ENCODE measurements at places on chromosomes 1 and 21.

- DNase-seq: no peak
Measured at GRCh38 chr1:205950280-205950679, 7.0 kb upstream of the SLC26A9 start.

DNA sequence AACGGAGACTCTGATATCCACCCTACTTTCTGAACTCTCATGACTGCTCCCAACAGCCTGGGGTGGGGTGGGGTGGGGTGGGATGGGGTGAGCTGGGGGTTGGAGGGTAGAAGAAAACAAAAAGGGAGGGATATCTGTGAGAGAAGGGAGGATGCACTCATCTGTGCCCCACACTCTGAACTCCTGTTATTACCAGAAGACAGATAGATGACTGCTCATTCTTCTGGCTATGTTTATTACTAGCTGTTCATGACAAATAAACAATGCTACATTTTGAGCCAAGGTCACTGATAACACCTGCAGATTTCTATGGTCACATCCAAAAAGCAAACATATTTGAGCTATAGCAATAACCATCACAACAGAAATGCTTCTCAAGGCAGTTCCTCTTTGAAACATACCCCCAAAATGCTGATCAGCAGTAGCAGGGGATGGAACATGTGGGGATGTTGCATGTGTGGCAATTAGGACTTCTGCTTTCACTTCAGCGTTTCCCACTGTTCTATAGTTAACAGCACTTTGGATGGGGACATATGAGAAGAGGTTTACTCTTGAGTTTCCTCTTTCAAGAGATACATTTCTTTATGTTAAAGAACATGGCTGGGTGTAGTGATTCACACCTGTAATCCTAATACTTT lies 43.3 kb downstream of the GPR3 start:
- peak; percentile 95 for DNase-seq

DNA sequence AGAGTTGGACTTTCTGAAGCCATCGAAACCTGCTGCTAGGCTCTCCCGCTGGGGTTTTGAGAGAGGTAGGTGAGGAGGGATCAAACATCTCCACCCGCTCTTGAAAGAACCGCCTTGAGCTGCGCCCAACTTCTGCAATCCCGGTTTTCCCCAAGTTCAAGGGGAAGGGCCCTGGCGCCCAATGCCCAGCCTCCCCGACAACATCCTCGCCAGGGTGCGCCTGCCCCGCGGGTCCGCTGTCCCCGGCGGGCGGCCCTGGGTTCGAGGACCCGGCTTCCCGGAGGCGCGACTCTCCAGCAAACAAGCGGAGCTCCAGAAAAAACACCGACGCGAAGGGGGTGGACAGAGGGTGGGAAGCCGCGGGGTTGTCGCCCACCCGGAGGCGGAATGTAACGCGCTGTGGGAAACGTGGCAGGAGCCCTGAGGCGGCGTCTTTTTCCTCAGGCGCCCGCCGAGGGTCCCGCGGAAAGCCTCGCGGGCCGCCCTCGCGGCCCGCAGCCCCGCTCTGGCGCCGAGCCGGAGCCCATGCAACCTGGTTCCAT lies 607 bp downstream of the BTG3 start:
- DNase-seq: no peak

GRCh38 chr1:17066361-17067068 lies 12.7 kb upstream of the SDHB start:
- DNase-seq: peak; percentile 75

- DNase-seq: no peak
Measured at GRCh38 chr1:164611754-164612642, 53.0 kb downstream of the PBX1 start.

GRCh38 chr1:34078383-34078782 lies 86.6 kb downstream of the CSMD2 start:
- DNase-seq: no peak

DNA sequence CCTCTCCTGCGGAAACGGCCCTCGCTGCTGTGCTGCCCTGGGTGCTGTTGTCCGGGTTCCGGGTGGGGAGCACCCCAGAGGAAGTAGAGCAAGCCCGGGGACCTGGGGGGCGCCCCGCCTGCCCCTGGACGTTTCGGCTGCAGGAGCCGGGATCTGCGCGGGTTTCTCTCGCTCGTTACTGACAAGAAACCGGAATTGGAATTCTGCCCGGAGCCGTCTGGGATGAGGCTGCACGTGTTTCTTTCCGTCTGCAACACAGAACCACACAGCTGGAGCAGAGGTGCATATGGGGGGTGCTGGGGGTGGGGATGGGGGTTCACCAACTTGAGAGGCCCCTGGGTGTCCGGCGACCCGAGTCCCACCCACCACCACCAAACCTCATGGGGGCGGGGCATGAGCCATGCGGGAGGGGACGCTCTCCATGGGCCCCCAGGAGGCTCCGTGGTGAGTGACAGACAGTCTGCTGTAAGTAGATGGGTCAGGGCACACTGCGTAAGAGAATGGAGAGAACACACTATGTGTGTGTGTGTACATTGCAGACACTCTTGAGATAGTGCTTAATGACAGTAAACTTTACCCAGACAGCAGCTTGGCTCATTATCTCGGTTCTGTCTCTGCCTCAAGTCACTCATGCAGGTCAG lies 261.4 kb upstream of the C1orf174 start:
- DNase-seq: no peak

GRCh38 chr1:21331752-21332478 lies 41.7 kb upstream of the ECE1 start:
- DNase-seq: no peak

- DNase-seq: no peak
Measured at GRCh38 chr21:34974162-34974981, 74.7 kb downstream of the RUNX1 start.

- no peak for DNase-seq
Measured at GRCh38 chr21:38769191-38769780, 36.4 kb upstream of the ETS2 start.

DNA sequence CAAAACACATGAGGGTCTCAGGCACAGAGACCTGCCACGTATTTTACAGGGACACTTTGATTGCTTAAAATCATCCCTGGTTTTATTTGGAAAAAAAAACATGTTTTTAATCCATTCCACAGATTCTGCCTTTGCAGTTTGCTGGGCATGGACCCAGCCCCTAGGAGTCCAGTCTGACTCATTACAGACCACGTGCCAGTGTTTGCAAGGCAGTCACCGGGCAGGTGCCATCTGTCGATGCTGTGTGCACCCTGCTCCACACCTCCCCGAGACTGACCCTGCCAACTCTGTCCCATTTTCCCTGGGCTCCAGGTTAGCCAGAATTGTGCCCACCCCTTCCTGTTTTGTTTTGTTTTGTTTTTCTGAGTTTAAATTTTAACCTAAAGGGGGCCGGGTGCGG lies 148.4 kb upstream of the TMEM51 start:
- no peak for DNase-seq

- no peak for DNase-seq
Measured at GRCh38 chr1:224737353-224737727, 121.2 kb downstream of the CNIH3 start.

DNA sequence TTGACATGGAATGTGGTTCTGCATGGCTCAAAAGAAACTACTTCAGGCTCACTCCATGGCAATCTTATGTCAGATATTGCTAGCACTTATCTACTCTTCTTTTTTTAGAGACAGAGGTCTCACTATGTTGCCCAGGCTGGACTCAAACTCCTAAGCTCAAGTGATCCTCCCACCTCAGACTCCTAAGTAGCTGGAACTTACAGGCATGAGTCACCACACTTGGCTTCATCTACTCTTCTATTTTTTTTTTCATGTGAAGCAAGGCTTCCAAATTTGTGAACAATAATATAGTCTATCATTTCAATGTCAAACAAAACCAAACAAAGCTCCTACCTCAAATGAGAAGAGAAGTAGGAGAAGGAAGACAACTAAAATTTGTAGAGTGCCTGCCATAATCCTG lies 7.5 kb upstream of the PSEN2 start:
- DNase-seq: no peak

GRCh38 chr1:234997201-234997895 lies 131.3 kb downstream of the TOMM20 start:
- no peak for DNase-seq

- DNase-seq: no peak
Measured at GRCh38 chr21:35178827-35179226, 129.7 kb upstream of the RUNX1 start.

- no peak for DNase-seq
Measured at GRCh38 chr1:229448845-229449244, 15.0 kb upstream of the ACTA1 start.

GRCh38 chr21:44416193-44416592 lies 39.1 kb upstream of the LRRC3 start:
- DNase-seq: no peak

DNA sequence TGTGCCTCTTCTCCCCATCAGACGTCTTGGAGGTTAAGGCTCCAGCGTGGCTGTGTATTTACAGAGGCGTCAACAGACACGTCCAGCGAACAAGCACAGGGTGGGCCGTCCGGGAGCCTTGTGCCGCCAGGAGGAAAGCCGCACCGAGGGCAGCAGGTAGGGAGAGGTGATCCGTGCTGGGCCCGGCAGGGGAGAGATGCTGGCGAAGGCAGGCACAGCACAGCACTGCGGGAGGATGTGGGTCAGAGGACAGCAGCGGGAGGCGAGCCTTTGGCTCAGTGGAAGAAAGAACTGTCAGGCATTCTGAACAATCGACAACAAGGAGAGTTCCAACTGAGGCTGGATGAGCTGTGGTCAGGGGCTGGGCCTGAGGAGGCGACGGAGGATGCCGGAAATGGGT lies 144.1 kb upstream of the TNR start:
- DNase-seq: no peak

DNA sequence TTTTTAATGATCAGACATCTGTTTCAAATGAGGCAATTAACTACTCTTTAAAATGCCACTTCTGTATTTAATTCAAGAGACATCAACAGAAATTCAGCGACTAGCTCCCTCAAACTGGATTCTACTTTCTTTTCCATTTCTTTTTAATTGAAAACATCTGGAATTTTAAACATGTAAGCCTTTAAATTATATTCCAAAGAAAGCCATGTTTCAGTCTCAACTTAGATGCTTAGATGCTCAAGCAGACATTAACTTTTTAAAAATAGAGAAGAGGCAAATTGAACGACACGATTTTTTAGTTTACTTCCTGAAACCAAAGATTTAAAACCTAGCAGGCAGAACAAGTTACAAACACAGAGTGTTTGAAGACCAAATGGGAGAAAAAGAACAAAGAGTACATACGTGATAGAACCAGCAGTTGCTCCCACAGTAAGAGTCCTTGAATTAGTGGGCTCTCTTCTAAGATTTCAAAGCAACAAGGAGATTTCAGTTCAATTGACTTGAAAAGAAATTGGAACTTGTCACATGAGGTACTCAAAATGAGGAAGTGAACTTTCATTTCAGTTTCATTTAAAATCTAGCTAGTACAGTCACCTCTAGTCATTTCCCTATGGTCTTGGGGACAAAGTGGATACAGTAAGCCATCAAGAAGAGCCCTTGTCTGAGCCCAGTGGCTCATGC lies at the start of gene CTSS:
Gene CTSS (minus strand): TSS at position 483 of the 681 bp plus-strand sequence. CDS start 1,015 bp downstream, outside the sequence.
- DNase-seq: peak; percentile 94

- no peak for DNase-seq
Measured at GRCh38 chr1:62325081-62325480, 5.8 kb upstream of the KANK4 start.

DNA sequence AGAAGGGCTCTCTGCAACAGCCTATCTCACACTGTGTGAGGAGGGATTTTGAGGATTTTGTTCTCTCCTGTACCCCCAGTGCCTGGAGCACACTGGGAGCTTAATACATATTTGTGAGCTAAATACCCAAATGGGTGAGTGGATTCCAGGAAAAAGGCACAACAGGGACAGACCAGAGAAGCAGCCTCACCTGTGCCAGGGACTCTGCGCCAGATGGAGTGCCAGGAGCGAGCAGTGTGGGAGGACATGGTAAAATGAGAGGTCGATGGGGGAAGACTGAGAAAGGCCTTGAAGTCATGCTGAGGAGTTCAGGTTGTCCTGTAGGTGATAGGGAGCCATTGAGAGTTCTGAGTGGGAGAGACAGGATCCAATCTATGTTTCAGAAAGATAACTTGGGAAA lies 11.0 kb upstream of the KCNA2 start:
- DNase-seq: no peak

DNA sequence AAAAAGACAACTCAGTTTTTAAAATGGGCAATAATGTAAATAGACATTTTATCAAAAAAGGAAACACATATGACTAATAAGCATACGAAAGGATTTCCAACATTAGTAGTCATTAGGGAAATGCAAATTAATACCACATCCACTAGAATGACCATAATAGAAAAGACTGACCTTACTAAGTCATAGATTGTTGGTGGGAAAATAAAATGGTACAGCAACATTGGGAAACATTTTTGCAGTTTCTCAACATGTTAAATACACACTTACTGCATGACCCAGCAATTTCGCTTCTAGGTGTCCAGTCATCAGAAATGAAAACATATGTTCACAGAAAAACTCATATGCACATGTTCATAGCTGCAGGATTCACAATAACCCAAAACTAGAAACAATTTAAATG lies 29.9 kb upstream of the SLC44A3 start:
- DNase-seq: no peak

DNA sequence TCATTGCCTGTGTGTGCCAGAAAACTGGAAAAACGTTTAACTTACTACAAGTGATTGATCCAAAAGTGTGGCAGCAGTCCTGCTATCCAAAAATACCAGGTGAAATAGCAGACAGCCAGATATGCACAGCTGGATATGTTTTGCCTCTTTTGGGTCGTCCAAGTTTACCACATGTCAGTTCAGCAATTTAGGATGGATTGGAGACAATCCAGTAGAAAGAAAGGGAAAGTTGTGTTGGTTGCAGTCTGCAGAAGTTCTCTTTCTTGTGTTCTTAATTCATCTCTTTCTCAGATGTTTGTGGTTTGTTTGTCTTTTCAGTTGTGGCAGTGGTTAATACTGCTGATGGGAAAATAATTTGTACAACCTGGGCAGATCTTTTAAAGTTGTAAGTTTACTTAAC lies 645.0 kb downstream of the PTPRC start:
- no peak for DNase-seq

GRCh38 chr1:95974586-95974985 lies 740.6 kb downstream of the RWDD3 start:
- DNase-seq: no peak

GRCh38 chr1:43340559-43340958 lies 2.9 kb downstream of the MPL start:
- DNase-seq: no peak
